MM.1S (cell line): ENCODE measurements at places on chromosomes 3 and 15.

DNA sequence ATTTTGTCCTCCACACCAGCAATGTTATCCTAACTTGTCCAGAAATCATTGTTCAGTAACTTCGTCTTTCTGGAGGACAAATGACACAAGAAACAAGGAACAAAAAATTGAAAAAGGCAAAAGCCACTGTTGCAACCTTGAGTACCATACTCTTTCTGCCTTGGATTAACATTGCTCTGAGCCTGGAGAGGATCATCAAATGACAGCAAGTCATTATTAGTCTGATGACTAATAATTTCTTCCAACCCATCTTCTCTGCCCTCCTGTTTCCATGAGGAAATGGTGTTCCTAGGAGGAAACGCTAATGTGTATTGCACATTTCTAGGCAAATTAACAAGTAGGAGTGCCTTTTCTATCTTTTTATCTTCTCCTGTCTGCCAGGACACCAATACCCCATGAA is 153.9 kb downstream of the PCCB start:
- DNase-seq: no peak

DNA sequence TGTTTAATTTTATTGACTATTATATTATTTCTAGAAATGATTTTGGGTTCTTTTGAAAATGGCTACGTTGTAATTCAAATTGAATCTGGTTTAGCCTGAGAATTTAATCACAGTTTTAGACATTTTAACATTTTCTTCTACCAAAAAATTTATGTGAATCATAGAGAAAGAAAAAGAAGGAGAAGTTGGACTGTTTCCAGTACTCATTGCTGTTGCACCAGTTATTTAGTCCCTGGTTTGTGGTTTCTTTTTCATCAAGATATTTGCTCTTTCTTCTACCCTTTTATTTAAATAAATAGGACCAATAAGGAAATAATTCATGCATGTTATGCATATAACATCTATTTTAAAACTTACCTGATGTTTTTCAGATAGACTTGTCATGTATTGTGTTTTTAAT is 1337.1 kb downstream of the ROBO1 start:
- no peak for DNase-seq

DNA sequence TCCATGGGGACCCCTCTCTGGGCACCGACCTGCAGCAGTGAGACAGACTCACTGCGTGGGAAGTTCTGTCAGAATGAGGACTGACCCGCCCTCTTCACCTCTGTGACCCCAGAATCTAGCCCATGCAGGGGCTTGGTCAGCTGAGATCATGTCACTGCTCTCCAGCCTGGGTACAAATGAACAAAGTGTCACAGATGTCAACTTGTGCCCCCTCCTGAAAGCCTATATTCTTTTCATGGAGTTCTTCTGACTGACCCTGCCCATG is 210.8 kb downstream of the XXYLT1 start:
- DNase-seq: no peak

- no peak for DNase-seq
These were observed 43.9 kb downstream of the ADCY5 start for GRCh38 chr3:123405021-123405420.

- DNase-seq: peak; percentile 23
These were observed 329.7 kb downstream of the RORA start for GRCh38 chr15:60899322-60899966.
